ENCODE measurements at places on chromosomes 5 and 9. TPM values are rescaled to one million over a fixed set of nuclear protein-coding genes. Genes with fewer than 3 reads are reported as not detected.

Gene PCAT7
- total RNA-seq, result not detected

Gene SPINK7
- not detected for total RNA-seq

Gene PCDHGB6
- 2.8 TPM for total RNA-seq

Gene DMXL1
- 21.5 TPM for total RNA-seq

Gene IFNK
- not detected for total RNA-seq

Gene OBP2B
- not detected for total RNA-seq
